ENCODE measurements at places on chromosomes 2 and 18. TPM values are rescaled to one million over a fixed set of nuclear protein-coding genes. Genes with fewer than 3 reads are reported as not detected.

FRZB gene
- total RNA-seq, result 2.3 TPM

SEPTIN10 gene
- 22.5 TPM for total RNA-seq

IL1RN gene
- total RNA-seq, result 0.59 TPM

TMEM198 gene
- total RNA-seq, result 17.7 TPM

MROH2A gene
- total RNA-seq, result not detected

SPC25 gene
- total RNA-seq, result 2.4 TPM

FBXO48 gene
- 2.7 TPM for total RNA-seq

DNAJC5G gene
- 5.2 TPM for total RNA-seq

TTR gene
- not detected for total RNA-seq

CKAP2L gene
- 0.40 TPM for total RNA-seq

PAIP2B gene
- 46.3 TPM for total RNA-seq

HOXD9 gene
- total RNA-seq, result not detected

Data from dorsolateral prefrontal cortex (tissue), 122 donors.